T-helper 1 cell (primary cell): ENCODE measurements at places on chromosomes 5 and 9.

DNA sequence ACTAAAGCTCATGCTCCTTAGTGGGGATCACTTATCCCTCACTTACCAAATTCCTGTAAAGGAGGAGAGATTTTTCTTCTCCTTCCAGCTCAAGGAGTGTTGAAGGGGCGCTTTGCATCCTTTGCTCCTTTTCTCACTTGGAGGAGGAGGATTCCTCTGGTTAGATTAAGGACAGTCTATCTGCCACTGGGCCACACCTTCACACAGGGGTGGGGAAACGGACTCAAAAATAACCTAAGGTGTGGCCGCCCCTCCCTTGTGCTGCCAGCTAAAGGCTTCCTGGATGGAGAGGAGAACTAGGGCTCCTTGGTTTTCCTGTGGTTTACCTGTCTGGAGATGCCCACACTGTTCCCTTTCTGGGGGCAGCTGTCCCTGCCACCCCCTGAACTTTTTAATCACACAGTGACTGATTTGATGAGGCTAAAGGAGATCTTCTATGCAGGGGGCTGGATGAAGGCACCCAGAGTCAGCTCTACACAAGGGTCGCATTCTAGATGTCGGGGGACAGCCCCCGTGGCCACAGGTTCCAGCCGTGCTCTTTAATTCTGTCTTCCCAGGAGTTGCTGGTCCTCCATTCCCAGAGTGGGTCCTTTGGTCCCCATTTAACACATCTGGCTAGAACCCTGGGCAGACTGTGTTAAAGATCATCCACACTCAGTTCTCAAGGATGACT lies 14.4 kb downstream of the GLRX start:
- DNase-seq: no peak

DNA sequence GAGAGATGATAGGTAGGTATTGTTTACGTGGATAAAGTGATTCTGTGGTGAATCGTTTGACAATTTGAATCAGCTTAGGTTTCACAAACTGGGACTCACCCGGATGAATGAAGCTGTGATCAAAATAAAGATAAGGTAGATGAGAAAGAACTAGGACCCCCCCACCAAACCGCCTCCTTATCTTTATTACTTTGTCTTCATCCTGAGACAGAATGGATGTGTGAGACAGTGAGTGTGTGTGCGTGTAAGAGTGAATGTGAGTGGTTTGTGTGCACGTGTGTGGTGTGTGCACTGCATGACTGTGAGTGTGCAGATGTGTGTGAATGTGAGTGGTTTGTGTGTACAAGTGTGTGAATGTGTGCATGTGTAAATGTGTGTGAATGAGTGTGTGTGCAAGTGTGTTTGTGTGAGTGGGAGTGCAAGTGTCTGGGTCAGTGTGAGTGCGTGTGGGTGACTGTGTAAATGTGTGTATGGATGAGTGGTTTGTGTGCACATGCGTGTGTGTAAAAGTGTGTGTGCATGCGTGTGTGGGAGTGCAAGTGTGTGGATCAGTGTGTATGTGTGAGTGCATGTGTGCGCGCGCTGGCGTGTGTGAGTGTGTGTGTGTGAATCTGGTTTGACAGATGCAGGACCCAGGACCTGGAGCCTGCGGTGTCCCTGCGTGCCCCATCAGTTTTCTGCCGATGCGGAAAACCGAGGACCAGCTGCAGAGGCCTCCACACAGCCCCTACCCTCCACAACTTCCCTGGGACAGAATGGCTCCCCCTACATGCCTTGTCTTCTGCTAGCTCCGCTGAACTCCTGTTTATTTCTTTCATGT lies 11.4 kb upstream of the ENG start:
- no peak for DNase-seq

- DNase-seq: no peak
Observed at GRCh38 chr5:128466554-128466953, 71.5 kb downstream of the FBN2 start.

DNA sequence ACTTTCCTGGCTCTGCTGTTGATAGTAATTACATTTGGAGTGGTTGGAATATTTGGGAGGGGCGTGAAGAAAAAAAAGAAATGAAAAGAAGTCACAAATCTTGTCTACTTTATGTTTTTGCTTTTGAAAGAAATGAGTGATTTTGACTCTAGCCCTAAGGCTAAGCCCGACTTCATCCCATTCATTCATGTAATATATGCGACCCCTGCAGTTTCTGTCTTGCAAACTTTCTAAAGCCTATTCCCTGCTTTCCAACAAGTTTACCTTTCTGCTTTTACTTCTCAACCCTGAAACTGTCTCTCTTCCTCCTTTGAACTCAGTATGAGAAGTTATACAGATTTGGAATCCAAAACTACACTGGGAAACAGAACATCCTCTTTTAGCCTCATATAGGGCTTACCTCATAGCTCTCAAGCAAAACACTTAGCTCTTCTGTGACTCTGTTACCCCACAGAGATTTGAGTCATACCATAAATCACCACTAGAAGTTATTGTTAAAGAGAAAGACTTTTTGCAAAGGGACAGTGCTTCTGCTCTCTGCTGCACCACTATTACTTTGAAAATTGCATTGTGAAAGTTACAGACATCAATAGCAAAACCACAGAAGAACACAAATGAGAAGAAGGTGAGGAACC lies 1.6 kb downstream of the CFAP95 start:
- no peak for DNase-seq

DNA sequence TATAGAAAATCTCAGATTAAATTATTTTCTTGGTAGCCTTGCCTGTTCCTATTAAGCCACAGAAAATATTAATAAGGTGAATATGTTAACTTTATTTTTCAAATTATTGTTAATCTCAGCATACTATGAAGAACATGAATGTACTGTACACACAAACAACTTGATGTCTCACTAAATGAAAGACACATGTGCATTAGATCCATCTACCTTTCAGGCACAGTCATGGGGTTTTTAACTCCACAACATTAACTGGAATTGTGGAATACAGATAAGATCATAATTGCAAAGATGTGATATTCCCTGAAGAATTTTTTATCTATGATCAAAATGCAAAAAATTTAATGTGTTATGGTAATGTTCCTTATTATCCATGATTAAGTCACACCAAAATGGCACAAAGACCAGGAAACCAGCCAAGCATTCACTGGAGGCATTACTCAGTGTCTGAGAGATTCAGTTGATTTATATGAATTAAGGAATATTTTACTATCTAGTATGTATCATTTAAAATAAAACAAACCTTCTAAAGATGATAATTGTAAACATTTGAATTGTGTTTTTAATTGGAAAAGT lies 150.0 kb upstream of the VCAN start:
- no peak for DNase-seq

DNA sequence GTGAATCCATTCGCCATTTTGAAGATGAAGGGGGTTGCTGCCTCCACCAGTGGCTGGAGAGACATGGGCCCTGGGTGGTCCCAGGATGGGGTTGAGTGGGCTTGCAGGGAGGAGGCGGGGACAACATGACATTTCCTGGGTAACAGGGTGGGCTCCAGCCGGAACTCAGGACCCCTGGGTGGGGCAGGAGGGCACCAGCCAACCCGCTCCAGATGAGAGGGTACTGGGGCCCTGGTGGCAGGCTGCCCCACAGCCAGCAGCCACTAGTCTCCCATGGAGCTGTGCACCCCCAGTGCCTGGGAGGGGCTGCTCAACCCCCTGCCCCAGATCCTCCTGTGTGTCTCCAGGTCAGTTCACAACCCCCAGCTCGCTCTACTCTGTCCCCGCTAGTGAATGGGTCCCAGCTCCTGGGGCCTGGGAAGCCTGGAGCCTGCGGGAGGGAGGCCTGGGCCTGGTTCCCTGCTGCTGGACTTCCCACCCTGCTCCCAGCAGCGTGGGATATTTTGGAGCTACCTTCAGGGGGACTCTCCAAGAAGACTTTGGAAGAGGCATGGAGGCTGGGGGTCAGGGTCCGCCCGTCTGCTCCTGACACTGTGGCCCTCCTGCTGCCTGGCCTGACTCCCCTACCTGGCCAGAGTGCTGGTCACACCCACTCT lies 55.9 kb downstream of the AHRR start:
- no peak for DNase-seq

DNA sequence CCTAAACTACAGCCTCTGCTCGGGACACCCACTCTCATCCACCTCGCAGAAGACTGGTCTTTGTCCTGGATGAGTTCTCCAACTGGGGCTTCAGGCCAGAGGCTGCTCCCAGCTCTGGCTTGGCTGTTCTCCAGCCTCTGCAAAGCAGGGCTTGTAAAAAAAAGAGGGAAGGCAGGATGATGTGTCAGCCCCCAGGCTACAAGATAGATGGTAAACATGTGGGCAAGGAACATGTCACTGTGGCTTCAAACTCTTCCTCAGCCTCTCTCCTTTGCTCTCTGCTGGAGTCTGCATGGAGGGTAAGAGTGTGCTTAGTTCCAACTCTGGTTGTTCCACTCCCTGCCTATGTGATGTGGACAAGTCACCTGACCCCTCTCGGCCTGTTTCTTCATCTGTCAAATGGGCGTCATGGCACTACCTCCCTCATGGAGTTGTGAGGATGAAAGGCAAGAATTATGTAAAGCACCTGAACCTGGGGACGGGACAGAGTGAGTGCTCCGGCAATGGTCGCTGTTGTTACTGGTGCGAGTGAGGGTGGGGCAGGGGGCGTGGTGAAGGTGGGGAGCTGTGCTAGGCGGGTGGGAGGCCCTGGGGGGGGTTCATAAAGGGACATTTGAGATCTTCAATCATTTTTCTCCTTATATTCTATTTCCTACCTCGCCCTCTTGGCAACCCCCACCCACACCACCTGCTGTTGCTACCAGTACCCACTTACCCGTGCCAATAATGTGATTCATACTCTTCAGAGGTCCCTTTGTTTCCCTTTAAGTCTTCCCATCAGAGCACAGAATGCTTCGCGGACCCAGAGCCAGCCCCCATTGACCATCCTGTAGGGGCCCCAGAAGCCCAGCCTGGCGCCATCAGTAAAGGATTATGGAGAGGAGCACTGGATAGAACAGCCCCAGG lies 6.8 kb upstream of the ZNF79 start:
- DNase-seq: no peak

DNA sequence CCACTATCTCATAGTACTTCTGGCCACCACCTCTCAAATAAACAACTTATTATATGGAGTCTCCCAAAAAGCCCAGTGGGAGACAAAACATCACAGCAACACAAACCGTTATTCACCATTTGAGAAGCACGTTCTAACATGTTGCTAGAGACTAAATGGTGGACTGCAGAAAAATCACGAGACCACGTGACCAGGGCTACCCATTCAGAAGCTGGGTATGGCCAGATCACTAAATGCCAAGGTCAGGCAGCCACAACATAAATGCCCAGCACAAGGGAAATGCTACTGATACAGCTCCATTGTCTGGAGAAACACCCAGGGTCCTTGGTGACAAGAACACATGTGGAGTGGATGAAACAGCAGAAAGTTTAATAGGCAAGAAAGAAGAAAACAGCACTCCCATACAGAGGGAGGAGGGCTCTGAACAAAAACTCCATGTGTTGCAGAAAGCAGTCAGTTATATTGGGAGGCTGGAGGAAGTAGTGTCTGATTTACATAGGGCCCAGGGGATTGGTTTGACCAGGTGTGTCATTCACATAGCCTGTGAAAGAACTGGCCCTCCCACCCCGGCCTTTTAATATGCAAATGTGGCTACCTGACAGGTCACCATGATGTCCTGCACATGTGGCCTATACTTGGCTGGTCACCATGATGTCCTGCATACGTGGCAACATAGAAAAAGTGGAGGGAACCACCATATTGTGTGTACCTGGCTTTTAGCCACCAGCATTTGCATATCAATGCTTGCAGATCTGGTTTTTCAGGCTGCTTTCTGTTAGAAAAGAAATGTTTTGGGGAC lies 97.2 kb downstream of the TRIM36 start:
- DNase-seq: no peak

GRCh38 chr9:127838375-127839078 lies 15.9 kb downstream of the ENG start:
- no peak for DNase-seq

- no peak for DNase-seq
Observed at GRCh38 chr5:3225201-3225960, 370.3 kb upstream of the IRX1 start.

DNA sequence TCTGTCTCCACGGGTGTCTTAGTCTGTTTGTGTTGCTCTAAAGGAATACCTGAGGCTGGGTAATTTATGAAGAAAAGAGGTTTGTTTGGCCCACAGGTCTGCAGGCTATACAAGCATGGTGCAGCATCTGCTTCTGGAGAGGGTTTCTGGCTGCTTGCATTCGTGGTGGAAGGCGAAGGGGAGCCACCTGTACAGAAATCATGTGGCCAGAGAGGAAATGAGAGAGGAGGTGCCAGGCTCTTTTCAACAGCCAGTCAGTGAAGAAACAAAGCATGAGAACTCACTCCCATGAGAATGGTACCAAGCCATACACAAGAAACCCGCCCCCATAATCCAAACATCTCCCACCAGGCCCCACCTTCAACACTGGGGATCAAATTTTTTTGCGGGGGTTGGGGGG lies 53.4 kb downstream of the PFDN1 start:
- DNase-seq: no peak

DNA sequence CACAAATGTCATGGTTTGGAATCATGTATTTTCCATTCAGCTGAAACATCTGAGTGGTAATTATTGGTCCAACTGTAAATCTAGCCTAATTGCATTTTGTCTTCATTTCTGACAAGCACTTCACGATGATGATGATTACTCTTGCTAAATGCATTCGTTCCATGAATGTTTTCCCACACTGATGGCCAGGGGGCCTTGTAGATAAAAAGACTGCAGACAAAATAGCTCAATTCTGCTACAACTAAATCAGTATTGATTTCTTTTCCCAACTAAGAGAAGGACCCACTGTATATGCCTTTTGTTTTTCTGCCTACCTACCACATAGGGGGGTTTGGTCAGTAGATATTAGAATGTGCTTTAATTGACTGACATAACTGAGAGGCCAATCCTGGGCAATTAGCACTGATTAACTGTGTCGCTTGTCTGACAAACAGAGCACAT lies 1351.3 kb upstream of the NUDT12 start:
- DNase-seq: no peak

DNA sequence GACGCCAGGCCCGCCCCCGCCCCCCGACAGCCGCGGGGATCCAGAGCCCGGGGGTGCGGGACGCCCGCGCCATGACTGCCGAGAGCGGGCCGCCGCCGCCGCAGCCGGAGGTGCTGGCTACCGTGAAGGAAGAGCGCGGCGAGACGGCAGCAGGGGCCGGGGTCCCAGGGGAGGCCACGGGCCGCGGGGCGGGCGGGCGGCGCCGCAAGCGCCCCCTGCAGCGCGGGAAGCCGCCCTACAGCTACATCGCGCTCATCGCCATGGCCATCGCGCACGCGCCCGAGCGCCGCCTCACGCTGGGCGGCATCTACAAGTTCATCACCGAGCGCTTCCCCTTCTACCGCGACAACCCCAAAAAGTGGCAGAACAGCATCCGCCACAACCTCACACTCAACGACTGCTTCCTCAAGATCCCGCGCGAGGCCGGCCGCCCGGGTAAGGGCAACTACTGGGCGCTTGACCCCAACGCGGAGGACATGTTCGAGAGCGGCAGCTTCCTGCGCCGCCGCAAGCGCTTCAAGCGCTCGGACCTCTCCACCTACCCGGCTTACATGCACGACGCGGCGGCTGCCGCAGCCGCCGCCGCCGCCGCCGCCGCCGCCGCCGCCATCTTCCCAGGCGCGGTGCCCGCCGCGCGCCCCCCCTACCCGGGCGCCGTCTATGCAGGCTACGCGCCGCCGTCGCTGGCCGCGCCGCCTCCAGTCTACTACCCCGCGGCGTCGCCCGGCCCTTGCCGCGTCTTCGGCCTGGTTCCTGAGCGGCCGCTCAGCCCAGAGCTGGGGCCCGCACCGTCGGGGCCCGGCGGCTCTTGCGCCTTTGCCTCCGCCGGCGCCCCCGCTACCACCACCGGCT lies 1.0 kb downstream of the FOXE1 start:
- no peak for DNase-seq
